ENCODE measurements at places on chromosomes 16 and 17.

DNA sequence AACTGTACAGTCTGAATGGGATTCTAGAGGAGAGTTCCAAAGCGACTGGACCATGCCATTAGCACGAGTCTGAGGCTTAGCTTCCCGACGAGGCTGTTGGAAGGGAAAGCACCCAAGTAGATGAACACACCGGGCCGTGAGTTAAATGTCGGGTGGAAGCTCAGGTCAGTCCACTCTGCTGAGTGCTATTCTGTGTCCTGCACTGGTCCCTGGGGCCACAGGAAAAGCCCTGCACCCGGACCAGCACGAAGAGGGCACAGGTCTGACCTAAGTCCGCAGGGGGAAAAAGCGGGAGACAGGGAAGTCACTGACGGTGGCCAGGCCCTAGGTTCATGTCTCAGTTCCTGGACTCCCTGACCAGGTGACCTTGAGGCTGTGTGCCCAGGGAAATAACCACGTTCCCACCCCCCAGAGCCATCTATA, 44.1 kb upstream of the RBFOX3 start:
- DNase-seq: no peak

DNA sequence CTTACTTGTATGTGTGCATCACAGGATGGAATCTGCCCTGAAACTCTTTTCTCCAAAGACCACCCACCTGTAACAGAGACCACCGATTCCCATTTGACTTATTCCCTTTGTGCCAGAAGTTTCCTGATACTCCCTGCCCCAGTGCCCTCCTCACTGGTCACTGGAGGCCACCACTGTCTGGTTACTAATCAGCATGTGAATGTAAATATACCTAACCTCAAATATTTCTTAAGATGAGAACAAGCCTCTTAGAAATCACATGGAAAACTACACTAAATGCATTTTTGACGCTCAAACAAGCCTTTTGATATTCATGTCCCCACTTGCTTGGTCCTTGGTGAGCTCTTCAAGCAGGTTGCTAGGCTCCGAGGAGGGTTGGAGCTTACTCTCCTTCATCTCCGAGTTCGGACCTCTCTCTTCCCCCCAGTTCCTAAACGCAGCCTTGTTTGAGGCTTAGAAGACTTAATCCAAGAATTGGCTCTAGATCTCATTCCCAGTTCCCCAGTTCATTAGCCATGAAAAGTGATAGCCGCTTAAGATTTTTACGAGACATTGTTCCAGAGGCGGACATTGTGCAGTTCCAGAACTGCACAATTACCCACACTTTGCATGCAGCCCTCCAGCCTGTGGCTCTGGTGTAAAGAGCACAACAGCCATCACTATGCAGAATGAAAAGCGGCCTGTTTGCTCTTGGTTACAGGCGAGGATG, 579.2 kb upstream of the PSMD7 start:
- DNase-seq: no peak

- no peak for DNase-seq
Measured at GRCh38 chr16:583470-583814, 6.4 kb upstream of the RAB40C start.

DNA sequence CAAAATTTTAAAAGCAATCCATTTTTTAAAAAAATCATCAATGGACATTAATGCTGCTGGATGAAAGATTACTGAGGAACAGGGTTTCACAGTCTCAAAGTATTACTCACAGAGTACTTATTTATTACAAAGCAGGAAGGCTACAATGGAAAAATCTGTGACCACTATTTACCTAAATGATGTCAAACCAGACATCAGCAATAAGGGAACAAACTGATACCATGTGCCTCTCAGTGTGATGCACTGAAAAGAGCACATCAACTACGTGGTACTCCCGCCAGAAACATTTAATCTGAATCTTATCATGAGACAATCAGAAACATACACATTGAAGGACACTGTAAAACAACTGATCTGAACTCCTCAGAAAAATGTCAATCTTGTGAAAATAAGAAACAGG, 124.2 kb downstream of the PARN start:
- no peak for DNase-seq

DNA sequence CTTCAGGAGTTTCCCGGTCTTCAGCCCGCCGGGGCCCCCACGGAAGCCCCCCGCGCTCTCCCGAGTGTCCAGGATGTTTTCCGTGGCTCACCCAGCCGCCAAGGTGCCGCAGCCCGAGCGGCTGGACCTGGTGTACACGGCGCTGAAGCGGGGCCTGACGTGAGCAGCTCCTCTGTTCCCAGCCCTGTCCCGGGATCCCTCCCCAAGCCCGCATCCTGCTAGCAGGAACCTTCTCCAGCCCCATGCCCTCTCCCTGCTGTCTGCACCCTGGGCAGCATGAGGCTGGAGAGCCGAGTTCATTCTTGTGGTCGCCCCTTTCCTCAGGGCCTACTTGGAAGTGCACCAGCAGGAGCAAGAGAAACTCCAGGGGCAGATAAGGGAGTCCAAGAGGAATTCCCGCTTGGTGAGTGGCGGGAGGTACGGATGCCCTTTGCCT, 10.1 kb downstream of the RIPOR1 start:
- no peak for DNase-seq

DNA sequence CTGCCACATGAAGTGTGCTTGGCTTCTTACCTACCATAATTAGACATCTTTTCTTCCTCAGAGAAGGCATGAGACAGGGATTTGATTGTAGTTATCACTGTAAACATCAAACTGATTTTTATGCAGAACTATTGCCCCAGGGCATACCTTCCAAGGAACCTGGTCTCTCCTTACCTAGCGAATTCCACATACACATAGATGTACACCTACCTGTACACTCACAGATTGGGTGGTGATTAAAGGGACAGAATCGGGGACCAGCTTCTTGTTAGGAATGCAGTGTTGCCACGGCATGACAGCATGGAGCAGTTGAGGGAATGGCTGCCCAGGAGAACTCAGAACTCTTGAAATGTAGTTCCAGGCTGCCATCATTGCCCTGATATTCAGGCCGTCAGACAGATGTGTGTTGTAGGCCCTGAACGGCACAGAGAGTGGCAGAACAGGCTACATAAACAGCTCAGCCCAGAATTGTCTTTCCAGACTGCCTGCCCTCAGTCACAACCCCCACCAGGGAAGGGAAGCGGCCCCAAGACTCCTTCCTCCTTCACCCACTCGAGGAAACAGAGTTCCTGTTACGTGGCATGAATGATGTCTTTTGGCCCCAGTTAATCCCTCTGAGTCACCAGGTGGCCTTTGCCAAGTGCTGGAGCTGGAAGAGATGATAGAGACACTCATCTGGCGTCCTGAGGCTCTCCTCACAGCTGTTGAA, 17.8 kb upstream of the NAGLU start:
- DNase-seq: peak; percentile 70

GRCh38 chr16:16790597-16790996, 411.7 kb downstream of the NPIPA7 start:
- no peak for DNase-seq

DNA sequence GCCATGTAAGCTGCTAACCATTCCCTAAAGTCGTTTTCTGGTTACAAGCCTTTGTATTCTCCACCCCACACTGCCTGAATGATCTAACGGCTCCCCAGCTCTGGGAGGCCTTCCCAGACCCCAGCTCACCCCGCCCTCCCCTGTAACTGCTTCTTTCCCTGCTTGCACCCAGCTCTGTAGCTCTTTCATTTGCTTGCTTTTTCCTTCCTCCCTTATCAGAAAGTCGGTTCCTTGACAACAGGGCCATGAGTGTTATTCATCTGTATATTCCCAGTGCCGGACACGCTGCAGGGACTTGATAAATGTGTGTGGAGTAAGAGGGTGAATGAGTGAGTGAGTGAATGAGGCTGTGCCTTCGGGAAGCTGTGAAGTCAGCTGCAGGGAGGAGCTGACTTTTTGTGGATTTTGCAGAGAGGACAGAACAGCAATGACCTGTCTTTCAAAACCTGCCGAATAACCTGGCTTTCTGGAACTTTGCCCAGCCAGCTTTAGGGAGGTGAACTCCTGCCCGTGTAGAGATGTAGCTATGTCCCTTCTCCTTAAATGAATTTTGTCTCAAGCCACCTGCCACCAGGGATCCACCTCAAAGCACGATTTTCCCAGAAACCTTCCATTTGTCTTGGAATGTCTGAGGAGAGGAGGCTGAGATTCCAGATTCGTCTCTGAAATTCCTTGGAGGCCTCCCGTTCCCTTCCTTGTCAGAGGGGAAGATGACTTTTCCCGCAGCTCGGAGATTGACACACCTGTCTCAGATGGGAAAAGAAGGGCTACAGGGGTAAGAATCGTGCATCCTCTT, 20.0 kb upstream of the CACNG4 start:
- no peak for DNase-seq

- DNase-seq: no peak
Measured at GRCh38 chr16:82660075-82660645, 33.4 kb downstream of the CDH13 start.

GRCh38 chr16:70551788-70552187, 28.2 kb downstream of the SF3B3 start:
- DNase-seq: no peak

GRCh38 chr17:31250229-31250628, 46.8 kb downstream of the OMG start:
- no peak for DNase-seq

- no peak for DNase-seq
Measured at GRCh38 chr16:86510465-86511261, at the start of gene FOXF1. TSS of gene FOXF1 (plus strand) at chr16:86510527. CDS start at chr16:86510570, 43 bp downstream.

DNA sequence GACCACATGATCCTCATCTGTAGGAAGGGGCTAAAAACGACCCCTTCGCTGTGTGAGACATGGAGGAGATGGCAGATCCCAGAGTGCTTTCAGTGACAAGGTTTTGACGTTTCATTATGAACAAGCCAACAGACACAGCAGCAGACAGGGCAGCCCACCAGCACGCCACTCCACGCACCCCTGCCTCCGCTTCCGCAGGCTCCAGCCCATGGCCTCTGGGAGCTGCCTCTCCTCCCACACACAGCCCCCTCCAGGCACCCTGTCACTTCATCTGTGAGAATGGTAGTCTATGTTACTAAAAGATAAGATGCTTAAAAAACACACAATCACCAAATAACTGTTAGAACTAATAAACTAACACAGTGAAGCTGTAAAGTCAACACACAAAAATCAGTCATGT, 12.3 kb upstream of the ADCY7 start:
- no peak for DNase-seq

DNA sequence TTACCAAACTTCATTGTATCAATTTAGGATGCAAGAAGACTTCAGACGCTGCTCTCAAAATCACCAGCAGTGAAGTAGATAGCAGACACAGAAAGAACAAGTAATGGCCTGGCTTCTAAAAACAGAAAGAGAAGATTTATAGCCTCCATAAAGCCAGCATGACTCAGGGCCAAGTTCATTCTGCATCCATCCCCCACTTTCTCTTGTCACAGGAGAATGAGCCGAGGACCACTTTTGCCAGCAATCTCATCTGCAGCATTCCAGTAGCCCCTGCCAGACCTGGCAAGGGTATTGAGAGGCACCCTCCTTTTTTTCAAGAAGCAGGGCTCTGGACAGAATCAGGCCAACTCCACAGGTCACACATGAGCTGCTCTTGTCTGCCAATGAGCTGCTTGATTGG, 355.4 kb upstream of the SOX9 start:
- no peak for DNase-seq

- no peak for DNase-seq
Measured at GRCh38 chr17:38761612-38762011, 9.1 kb downstream of the PSMB3 start.

GRCh38 chr16:4301177-4301576, 14.7 kb upstream of the GLIS2 start:
- DNase-seq: no peak

GRCh38 chr17:81478119-81478518, 34.5 kb downstream of the ACTG1 start:
- no peak for DNase-seq

DNA sequence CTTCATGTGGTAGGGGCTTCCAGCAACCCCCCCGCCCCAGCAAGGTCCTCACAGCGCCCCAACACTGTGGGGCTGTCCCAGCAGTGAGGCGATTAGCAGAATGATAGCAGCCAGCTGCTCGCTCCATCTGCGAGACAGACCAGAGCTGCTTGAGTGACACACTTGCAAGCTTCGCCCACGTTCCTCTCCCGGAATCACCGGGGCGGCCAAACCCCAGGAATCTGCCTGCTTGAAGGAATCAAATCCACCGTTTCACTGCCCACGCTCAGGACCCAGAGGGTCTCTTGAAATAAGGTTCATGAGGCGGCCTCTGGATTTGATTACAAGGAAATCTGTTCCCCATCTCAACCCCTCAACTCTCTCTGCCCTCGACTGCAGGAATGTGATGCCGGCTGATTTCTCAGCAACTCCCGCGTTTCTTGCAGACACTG, 356.0 kb downstream of the C16orf95 start:
- no peak for DNase-seq

DNA sequence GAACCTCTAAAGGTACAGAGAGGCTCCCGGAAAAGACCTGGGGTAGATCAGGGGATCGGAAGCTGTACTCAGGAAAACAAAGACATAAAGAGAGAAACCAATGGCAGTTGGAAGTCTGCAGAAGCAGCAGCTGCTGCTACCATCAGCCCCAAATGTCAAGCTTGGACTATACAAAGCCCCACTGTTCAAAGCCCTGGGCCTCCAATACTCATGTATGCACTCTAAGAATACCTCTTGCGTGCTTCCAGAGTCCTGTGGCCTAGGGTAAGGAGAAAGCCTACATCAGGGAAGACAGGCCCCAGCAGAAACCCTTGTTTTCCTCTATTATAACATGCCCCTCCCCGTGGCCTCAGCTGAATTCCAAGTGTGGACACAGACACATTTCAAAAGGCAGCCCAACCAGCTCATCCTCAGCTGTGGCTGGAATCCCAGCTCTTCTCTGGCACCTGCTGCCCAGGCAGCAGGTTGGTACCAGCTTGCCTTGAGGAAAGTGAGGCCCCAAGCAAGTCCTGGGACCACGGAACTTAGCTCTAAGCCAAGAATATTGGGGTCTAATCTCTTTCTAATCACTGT, 19.3 kb upstream of the MTMR4 start:
- DNase-seq: no peak

- DNase-seq: no peak
Measured at GRCh38 chr17:21517538-21518293, 141.6 kb downstream of the KCNJ12 start.

GRCh38 chr17:8220783-8221662, 10.6 kb upstream of the AURKB start:
- DNase-seq: peak; percentile 84

Data from left ventricle myocardium inferior (tissue), 1 donor.